ENCODE measurements at places on chromosomes 4 and X.
A peak's percentile ranks its signal among the peaks of the same experiment; 100 is the strongest.

DNA sequence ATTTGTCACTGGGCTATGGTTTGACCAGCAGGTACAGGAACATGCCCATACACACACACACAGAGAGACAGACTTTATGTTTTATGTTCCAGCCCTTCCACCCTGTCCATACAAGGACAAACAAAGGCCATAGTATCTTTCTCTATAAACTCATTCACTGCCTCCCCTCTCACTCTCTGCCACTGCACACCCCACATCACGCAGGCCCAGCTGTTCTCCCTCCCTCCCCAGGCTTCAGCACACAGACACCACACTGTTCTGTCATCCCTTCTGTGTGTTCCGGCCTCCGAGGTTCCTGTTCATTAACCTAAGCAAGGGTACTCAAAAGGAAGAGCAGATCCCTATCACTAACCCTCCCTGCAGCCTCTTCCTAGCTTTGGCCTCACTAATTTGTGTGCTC lies 17.8 kb downstream of the LAS1L start:
- no peak for DNase-seq

- no peak for DNase-seq
Measured at GRCh38 chr4:24213961-24214360, 324.1 kb upstream of the PPARGC1A start.

DNA sequence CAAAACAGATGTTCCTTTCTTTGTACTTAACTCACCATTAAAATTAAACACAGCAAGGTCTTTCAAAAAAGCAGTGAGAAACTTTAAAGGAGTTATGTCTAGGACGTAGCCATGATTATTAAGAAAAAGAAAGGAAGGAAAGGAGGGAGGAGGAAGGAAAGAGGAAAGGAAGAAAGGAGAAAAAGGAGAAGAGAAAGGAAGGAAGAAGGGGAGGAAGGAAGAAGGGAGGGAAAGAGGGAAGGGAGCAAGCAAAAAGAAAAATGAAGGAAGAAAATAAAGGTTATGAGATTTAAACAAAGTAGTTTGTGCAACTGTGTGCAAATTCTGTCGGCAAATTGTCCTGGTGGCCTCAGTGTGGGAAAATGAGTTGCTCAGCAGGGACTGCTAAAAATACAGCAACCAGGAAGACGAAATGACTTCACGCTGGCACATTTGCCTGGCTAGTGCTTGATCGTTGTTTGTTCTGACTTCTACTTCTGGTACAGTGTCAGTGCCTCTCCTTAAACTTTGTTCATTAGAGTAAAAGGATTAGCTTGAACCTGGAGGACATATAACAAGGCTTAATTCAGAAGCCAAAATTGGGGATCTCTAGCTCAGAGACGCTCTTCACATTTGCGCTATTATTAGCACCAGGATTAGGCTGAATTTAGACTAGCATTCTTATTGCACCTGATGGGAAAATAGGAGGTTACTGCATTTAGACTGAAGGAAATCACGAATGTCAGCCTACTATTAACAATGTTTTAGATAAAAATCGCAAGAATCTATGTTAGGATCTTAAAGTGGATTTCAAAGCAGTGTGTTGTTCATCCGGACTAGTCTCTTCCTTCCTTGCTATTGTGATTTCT lies 81.2 kb downstream of the DCK start:
- DNase-seq: no peak

DNA sequence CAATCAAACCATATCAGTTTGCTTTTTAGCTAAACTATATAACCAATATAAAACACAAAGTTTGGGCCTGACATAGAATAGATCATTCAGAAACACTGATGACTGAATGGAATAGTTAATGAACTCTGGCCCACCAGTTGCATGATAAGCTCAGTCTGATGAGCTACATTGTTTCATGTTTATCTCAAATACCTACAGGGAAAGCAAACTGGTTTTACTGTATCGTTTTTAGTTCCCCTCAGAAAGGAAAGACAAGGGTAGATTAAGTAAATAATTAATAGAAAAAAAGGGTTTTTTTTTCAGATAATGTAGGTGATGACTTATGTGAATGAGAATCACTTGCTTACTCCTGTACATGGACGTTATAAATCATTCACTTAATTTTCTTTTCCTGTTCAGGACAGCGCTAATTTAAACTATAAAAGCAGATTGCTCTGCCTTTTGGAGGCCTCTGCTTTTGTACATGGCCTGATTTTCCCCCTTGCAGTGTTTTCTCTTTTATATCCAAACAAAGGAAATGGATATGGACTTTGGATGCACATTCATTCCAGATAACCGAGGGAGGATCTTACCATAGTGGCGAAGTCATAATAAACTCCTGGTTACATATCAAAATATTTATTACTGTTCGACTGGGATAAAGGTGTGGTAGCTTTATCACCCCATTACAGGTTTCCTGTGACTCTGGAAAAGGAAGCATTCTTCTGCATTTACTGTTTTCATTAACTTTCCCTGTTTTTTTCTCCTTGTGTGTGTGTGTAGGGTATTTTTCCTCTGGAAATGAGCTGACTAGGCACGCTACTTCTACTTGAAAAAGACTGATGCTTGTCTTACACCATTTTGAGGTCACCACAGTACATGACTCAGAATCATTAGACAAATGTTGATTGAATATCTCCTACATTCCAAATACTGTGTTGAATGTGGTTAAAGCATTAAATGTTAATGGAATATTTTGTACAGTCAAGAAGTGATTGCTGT lies 373.1 kb upstream of the HS3ST1 start:
- DNase-seq: no peak

- DNase-seq: no peak
Measured at GRCh38 chr4:11312389-11312788, 116.3 kb downstream of the HS3ST1 start.

DNA sequence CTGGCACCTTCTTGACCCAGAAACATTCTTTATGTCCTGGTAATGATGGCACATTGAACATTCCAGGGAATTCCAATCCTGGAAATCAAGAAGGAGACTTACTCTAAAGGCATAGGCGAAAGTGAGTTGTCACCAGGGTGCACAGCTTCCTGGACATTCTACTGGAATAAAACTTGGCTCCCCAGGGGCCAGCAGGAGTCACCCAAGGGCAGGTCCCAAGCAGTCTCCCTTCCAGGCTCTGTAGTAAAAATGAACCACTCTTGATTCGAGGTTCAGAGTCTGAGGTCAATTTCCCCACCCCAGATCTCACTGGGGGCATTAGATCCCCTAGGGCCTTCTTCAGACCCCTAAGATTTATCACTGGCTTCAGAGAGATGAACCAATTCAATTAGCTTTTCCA lies 338.7 kb upstream of the GATB start:
- DNase-seq: no peak

- DNase-seq: no peak
Measured at GRCh38 chr4:2962614-2963174, 512 bp downstream of the NOP14 start.

DNA sequence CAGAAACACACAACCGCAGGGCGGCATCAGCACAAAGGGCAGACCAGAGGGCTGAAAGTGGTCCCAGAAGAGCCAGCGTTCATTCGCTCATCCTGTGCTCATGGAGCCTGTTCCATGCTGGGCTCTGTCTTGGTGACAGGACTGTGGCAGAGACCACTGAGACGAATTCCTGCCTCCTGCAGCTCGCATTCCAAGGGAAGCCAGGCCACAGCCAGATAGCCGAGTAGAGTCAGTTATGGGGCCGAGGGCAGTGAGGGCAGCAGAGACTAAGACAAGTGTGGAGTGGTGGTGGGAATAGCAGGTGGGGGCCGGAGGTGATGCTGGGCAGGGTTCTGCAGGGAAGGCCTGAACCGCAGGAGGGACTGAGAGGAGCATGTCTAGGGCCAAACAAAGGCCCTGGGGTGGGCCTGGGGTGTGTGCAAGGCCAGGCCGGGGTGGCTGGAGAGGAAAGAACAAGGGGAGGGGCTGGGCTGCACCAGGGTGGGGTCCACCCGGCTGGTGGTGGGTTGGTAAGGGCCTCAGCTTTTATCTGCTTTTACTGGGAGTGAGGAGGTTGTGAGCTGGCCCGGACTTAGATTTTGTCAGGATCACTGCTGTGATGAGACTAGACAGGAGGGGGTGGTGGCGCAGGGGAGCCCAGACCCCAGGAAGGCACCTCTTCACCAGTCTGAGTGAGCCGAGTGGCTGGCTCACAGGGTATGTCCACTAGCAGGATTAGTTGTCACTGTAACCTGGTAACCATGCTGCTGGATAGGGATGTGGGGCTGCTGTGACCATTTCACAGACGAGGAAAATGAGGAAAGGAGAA lies 6.3 kb downstream of the PSAPL1 start:
- peak; percentile 22 for DNase-seq

- DNase-seq: peak; percentile 98
Measured at GRCh38 chr4:53377319-53378170, at the start of gene FIP1L1. Gene FIP1L1 (plus strand): TSS chr4:53377641. CDS start chr4:53377839, 198 bp downstream.

DNA sequence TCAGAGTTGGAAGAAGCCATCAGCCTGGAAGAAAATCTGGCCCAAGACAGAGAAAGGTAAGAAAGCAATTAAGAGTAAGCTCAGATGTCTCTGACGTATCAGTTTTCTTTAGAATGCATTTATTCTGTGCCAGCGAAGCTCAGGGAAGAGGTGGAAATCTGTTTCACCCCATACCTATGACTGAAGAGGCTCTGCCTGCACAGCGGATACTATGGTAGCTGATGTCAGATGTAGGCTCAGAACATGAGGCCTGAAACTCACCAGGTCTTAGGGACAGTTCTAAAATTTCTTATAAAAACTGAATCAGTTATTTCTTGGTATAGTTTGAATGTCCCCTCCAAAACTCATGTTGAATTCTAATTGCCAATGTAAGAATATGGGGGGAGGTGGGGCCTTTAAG lies 30.9 kb downstream of the VEGFC start:
- no peak for DNase-seq

GRCh38 chr4:107318078-107318477 lies 282.0 kb upstream of the DKK2 start:
- DNase-seq: no peak

DNA sequence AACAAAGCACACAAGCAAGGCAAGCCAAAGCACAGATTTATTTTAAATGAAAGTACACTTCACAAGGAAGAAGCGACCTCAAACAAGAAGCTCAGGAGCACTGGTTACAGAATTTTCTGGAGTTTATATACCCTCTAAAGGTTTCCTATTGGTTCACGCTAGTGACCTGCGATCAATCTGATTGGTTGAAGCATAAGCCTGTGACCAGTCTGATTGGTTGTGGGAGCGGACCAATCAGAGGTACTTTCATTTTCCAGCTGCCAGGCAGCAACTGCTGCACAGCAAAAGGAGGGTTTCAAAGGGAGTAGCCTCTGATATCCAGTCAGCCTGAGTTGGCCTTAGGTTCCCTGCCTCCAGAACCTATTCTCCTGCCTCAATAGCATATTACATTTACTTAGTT lies 4.6 kb upstream of the AREG start:
- DNase-seq: peak; percentile 16

GRCh38 chr4:8617486-8618040 lies 25.0 kb downstream of the CPZ start:
- DNase-seq: no peak

- no peak for DNase-seq
Measured at GRCh38 chr4:69668680-69669079, 15.6 kb upstream of the UGT2A1 start.

GRCh38 chrX:49041744-49042580 lies 1.2 kb downstream of the TFE3 start:
- DNase-seq: peak; percentile 29

GRCh38 chrX:43860646-43861370 lies 21.4 kb downstream of the MAOB start:
- DNase-seq: peak; percentile 20

GRCh38 chrX:118225711-118226428 lies 109.3 kb upstream of the KLHL13 start:
- DNase-seq: peak; percentile 35

- no peak for DNase-seq
Measured at GRCh38 chr4:142752202-142752786, 93.8 kb downstream of the INPP4B start.

- no peak for DNase-seq
Measured at GRCh38 chr4:186657764-186658163, 65.9 kb downstream of the FAT1 start.

- peak; percentile 63 for DNase-seq
Measured at GRCh38 chr4:95549246-95550114, 707 bp upstream of the UNC5C start.

GRCh38 chr4:55993994-55994663 lies 45.4 kb downstream of the CEP135 start:
- no peak for DNase-seq

DNA sequence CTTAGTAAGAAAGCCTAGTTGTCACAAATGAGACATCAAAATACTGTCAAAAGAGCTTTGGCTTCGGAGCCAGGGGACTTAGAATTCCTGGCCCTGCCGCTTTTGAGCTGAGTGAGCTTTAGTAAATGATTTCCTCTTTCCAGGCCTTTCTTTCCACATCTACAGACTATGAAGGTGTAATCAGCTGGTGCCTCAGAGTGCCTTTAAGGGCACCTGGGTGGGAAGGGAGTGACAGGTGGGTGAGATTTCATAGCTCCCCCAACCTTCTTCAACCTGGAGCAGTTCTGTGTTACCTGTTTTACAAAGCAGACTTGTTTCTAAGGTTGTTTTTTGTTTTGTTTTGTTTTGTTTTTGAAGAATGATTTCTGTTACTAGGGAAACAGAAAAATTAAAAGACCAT lies 154.7 kb upstream of the BOD1L1 start:
- no peak for DNase-seq

DNA sequence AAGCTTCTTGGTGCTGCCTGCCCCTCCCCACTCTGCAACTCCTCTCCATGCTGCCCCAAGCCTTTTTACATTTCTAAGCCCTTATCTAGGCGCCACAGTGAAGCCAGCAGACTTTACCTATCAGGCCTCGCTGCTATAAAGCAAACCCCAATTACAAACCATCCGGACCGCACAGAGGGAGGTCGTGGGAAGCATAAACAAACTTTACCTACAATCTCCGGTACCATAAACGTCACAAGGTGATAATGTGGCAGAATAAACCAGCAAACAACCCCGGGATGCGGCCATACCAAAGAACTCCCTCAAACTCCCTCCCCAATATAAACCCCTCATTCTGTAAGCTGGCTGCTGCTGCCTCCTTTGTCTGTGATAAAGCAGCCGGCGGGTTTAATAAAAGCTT lies 54.0 kb upstream of the ZCCHC13 start:
- no peak for DNase-seq

DNA sequence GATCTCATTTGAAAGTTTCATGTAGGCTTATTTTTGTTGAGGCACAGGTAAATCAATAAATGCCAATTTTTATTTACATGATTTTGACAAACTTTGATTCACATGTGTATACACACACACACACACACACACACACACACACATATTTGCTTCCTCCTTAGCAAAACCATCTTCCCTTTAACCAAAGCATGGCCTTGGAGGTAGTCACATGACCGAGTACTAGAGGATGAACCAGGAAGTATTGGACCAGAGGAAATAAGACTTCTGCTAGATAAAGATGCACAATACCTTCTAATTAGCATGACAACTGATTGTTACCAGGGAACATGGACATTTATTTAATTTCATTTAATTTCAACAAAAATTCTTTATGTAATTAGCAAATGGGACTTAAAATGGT lies 23.4 kb upstream of the CFAP299 start:
- DNase-seq: no peak
